ENCODE measurements at places on chromosomes 3 and 15. TPM values are rescaled to one million over a fixed set of nuclear protein-coding genes. Genes with fewer than 3 reads are reported as not detected.

Gene XCR1
- total RNA-seq, result not detected

Gene SNX22
- 8.3 TPM for total RNA-seq

Gene SLC12A1
- total RNA-seq, result 4.0 TPM

Gene C3orf85
- not detected for total RNA-seq

Gene AMIGO3
- 0.91 TPM for total RNA-seq

Gene SLC6A1
- 167 TPM for total RNA-seq
